ENCODE measurements at places on chromosomes 16 and 17.

- DNase-seq, result no peak
These were observed 52.6 kb downstream of the USP22 start for GRCh38 chr17:20989991-20990855.

GRCh38 chr17:77924757-77925336 is 33.7 kb upstream of the TNRC6C start:
- no peak for DNase-seq

DNA sequence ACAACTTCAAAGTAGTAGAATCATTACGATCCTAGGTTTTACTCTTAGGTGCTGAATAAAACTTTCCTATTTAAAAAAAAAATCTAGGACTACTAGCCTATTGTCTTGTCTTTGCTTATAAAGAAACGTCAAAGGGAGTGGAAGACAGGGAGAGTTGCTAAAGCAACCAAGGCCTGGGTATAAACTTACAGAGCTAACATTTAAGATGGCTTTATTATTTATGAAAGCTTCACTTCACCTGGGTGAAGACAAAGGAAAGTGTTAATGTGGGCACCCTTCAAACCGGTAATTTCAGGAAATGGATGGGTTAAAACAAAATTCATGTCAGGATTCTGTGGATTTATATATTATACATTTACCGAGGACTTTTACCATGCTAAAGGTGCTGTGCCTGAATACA is 2.5 kb downstream of the DUSP14 start:
- DNase-seq, result no peak

- DNase-seq, result no peak
These were observed 1.8 kb downstream of the CFAP119 start for GRCh38 chr16:30760001-30760559.

DNA sequence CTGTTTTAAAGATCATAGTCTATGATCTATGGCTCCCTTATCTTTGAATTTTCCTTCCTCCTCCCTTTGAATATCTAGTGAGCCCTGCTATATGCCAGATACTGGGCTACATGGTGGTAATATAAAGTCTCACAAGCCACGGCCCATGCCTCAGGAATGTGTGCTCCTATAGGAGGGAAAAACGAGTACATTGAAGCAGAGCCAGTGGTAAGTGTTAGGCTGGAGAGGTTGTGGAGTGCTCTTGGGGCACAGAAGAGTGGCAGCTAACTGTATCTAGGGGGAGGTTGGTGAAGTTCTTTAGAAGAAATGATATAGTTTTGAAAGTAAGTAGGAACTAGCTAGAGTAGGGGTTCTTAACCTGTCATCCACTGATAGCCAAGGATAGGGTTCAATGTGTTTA is 105.8 kb upstream of the PMFBP1 start:
- DNase-seq, result no peak

DNA sequence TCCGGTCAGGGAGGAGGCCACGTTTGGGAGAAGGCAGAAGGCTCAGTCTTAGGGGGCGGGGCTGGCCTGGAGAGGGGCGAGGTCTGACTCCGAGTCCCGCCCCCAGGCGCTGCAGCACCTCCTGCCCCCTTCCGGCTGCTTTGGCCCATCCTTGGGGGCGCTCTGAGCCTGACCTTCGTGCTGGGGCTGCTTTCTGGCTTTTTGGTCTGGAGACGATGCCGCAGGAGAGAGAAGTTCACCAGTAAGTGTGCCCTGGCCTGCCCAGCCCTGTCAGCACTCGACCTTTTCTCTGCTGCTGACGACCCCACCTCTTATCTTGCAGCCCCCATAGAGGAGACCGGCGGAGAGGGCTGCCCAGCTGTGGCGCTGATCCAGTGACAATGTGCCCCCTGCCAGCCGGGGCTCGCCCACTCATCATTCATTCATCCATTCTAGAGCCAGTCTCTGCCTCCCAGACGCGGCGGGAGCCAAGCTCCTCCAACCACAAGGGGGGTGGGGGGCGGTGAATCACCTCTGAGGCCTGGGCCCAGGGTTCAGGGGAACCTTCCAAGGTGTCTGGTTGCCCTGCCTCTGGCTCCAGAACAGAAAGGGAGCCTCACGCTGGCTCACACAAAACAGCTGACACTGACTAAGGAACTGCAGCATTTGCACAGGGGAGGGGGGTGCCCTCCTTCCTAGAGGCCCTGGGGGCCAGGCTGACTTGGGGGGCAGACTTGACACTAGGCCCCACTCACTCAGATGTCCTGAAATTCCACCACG is 1.5 kb downstream of the TNFRSF12A start:
- DNase-seq, result peak; percentile 81

- DNase-seq, result no peak
These were observed 13.8 kb downstream of the STXBP4 start for GRCh38 chr17:54982399-54982798.
